Adipocyte (in vitro differentiated cells): ENCODE measurements at places on chromosomes 12 and 14.

DNA sequence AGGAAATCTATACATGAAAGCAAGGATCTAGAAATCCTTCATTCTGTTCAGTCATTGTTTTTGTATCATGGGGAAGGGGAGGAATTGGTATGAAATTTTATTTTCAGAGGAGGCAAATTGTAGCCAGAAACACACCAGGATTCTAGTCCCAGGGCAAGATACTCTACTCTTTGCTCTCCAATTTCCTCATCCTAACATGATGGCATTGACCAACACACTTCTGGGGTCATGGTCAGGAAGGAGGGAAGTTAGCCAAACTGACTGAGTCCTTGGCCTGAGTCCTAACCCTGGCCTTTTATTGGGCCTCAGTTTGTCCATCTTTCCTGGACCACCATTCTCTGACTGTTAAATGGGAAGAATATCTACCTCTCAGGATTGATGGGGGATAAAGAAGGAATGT is 65.5 kb downstream of the BBS10 start:
- no peak for DNase-seq

GRCh38 chr14:38203929-38204718 is 3.6 kb upstream of the SSTR1 start:
- no peak for DNase-seq

DNA sequence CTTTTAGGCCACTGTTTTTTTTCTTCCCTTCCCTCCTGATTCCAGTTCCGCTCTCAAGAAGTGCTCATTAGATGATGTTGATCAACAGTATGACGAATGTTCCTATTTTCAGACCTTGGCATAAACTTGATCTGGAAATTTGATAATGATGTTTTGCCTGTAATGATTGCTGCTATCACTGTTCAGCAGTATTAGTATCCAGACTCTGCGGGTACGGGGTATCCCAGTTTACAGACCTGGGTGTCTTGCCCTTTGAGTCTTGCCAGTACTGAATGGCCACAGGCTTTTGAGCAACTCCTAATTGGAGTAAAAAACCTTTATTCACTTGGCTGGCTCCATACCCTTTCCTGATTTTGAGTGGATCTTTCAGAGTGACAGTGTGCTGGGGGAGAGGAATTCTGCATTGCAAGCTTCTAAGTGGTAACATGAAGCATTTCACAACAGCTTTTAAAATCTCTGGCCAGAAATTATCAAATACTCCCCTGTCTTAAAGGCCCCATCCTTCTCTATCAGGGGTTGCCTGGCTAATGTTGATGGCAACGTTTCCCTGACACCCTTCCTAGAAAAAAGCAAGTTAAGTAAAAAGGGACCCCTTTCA is 5.9 kb upstream of the ASB8 start:
- DNase-seq = no peak

DNA sequence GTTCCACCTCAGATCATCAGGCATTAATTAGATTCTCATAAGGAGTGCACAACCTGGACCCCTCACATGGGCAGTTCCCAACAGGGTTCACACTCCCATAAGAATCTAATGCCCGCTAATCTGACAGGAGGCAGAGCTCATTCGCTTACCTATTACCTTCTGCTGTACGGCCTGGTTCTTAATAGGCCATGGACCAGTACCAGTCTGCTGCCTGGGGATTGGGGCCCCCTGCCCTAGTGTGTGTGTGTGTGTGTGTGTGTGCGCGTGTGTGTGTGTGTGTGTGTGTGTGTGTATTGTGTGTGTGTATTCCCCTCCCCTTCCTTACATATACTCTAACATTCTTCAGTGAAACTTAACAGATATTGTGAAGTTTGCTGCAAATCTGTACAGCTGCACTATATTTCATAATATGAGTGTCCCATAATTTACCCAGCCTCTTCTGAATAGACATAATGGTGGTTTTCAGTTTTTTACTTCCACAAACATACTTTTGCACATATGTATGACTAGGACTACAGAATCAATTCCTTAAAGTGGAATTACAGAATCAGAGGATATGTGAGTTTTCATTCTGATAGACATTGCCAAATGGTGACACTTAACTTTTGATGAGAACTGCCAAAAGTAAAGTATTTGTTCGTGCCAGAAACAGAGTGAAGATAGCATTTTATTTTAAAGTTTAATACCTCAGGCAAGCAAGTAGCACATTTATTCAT is 205.2 kb upstream of the EEA1 start:
- DNase-seq = no peak

GRCh38 chr14:61031026-61031425 is 50.0 kb downstream of the SLC38A6 start:
- DNase-seq = no peak

DNA sequence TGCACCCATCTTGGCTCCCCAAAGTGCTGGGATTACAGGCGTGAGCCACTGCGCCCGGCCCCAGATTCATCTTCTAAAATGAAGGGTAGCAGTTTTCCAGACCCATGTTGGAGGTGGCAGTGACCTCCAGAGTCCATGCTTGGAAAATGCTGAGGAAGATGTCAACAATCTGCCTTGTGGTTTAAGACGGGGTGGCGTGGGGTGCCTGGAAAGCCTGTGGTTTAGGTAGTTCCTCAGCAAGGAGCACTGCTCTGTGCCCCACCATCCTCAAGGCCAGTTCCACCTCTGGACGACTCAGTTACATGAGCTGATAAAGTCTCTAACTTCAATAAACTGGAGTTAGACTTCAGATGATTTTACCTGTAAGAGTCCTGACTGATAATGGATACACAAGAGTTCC is 48.6 kb downstream of the DRAM1 start:
- no peak for DNase-seq

DNA sequence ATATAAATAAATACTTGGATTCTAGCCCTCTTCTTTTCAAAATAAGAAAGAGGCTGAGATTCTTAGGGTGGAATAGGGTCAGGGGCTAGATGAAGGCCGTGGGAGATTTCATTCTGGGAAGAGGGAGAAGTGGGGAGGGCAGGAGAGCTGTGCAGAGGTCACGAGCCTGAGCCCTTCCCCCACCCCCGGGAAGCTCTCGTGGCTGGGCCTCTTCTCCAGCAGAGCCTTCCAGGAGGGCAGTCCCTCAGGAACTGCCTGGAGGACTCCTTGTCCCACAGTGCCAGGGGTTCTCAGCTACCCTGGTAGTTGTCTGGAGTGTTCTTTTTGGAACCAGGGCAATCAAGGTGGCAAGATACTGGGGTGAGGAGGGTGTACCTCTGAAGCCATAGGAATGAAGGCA is 94.0 kb downstream of the ESR2 start:
- no peak for DNase-seq
